ENCODE measurements at places on chromosomes 13 and 19.

DNA sequence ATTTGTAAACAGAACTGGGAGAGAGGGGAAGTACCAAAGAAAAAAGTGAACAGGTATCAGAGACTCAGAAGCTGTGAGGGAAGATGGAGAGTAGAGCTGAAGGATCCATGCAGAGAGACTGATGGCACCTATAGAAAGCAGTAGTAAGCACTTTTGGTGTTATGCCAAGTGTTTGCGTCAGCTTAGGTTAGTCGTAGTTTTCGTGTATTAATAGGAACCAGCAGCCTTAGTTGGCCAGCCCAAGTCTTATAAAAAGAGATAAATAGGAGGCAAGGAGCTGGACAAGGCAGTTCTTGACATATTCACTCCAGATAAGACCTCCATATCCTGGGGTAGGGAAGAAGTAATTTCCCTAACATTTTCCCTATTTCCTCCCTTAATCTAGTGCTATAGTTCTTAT lies 214.2 kb downstream of the OXGR1 start:
- no peak for DNase-seq

GRCh38 chr13:96238241-96238640 lies 148.3 kb downstream of the HS6ST3 start:
- no peak for DNase-seq

DNA sequence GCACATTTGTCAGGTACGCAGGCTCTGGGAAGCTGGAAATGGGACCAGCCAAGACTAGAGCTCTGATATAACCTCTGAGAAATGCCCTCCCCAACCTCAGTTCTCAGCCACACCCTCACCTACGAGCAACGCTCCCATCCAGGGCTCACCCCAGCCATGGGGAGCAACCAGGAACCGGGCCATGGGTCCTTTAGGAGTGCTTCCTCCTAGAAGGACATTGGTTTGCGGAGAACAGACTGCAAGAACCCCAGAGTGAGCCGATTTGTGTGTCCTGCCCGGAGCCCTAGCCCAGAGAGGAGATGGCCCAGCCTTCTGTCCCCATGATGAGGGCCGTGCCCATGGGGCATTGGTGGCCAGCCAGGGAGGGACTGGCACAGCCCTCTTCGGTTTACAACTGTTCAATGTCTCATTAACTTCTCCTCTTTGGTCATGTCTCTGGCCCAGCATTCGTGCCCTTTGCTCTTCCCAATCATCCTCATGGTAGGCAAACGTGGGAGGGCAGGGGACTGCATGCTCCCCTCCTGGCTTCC lies 32.9 kb upstream of the IGSF23 start:
- no peak for DNase-seq

DNA sequence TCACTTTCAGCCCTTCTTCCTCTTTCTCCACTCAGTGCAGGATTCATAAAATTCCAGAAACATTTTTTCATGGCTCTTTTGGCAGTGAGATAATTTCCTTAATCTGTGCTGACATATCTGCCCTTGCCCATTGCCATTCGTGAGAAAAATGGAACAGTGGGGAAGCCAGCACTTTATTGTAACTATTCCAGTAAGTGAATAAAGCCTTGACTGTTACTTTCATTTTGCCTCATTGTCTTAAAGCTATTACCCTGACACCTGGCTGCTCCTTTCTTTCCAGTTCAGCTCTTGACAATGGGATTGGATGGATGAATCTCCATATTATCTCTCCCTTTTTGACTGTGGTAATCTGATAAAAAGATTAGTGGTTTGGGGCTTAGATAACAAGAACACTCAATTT lies 1068.1 kb upstream of the PCDH20 start:
- no peak for DNase-seq

DNA sequence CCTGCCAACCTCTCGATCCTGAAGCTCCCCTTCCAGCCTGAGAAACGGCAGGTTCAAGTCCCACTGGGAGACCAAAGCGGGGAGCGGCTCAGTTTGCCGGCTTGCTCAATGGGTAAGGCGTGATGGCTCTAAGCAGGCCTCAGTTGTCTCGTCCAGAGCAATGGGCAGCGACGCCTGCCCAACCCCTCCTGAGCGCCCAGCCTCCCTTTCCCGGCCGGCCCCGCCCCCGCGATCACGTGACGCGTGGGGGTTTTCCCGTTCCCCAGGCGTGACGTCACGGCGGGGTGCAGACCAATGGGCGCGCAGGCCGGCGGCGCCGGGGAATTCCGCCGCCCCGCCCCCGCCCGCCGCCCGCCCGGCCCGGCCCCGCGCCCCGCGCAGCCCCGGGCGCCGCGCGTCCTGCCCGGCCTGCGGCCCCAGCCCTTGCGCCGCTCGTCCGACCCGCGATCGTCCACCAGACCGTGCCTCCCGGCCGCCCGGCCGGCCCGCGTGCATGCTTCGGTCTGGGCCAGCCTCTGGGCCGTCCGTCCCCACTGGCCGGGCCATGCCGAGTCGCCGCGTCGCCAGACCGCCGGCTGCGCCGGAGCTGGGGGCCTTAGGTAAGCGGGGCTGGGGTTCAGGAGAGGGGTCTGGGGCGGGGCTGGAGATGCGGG lies at the start of gene RELB:
RELB (plus strand) TSS at position 378 of the 653 bp plus-strand sequence; CDS start at position 494, 116 bp downstream.
- DNase-seq = peak; percentile 99

DNA sequence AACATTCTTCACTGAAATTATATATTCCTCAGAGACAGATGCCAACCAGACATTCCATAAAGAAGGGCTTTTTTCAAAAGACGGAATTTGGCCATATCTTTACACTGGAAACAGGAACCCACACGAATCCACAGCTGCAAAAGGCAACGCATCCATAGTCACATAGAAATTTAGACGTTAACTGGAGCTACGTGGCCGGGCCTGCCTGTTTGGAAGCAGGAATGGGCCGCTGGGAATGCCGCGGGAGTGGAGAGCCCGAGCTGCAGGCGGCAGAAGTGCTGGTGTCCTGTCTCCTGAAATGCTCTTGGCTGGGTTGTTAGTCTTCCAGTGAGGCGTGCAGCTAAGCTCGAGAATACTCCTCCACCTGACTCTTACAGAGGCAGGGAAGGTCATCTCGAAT lies 122.2 kb downstream of the KL start:
- no peak for DNase-seq

GRCh38 chr13:55038230-55038629 lies 2009.6 kb downstream of the OLFM4 start:
- DNase-seq = no peak

- DNase-seq = no peak
Measured at GRCh38 chr13:27194895-27195764, 23.5 kb upstream of the USP12 start.

DNA sequence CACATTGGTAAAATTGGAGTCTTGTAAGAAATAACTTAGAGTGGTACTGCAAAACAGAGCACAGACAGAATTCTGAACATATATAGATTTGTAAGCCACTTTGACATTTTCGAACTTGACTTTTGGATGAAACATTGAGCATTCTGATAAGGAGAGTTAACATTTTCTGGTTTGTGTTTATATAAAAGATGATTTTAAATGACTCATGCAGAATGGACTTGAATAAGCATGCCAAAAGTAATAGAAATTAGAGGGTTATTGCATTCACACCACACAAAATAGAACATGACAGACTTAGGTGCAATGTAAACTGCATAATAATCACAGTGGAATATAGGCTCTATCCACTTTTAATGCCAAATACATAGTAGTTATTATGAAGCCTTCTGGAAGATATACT lies 507.0 kb downstream of the DACH1 start:
- no peak for DNase-seq

DNA sequence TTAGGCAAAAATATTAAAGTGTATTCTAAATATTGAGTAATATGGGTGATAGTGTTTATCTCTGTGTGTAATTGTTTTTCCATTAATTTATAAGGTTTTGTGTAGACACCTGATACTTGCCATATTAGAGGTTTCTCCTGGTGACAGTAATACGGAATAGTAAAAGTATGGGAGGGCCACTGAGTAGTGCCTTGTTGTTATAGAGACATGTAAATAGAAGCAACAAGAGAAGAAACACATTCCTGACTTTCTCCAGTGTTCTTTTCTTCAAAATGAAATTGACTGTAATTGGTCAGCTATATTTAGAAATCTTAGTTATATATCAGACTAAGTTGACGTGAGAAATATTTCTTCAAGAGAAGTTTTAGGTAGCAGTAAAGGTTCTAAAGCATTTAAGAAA lies 18.5 kb downstream of the RNASEH2B start:
- no peak for DNase-seq

DNA sequence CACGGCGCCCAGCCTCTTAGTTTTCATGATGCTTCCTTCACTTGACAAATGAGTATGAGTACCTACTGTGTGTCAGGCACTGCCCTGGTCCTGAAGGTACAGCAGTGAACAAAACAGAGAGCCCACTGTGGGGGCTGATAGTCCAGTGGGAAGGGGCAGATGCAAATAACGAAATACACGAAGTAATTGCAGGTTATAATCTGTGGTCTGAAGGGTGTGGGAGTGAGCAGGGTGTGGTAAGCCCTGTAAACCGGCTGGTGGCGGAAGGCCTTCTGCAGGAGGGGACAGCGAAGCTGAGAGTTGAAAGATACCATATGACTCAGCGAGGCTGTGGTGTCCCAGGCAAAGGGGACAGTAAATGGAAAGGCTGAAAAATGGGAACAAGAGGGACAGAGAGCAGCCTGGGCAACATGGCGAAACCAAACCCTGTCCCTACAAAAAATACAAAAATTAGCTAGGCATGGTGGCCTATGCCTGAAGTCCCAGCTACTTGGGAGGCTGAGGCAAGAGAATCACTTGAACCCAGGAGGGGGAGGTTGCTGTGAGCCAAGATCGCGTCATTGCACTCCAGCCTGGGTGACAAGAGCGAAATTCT lies 60.5 kb downstream of the MAP4K1 start:
- DNase-seq = peak; percentile 19

Measured in T-helper 9 cell (primary cell).